EL (cell line): ENCODE measurements at places on chromosomes 2 and 18.

DNA sequence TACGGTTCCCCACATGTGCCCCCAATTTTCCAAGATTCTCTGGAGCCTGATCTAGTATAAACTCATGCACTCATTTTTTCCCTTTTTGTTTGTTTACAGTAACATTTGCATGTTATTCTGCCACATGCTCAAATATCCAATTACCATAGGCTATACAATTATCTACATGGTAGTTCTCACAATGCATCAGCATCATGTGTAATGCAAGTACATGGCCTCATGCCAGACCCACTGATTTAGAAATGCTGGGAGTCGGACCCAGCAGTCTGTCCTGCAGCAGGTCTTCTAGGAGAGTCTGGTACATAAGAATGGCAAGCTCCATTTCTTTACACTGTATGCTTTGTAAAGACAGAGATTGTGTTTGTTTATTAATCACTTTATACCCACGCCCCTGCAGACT is 107.7 kb downstream of the CBLN2 start:
- DNase-seq, result no peak

GRCh38 chr2:60439219-60439974 is 114.1 kb downstream of the BCL11A start:
- no peak for DNase-seq

DNA sequence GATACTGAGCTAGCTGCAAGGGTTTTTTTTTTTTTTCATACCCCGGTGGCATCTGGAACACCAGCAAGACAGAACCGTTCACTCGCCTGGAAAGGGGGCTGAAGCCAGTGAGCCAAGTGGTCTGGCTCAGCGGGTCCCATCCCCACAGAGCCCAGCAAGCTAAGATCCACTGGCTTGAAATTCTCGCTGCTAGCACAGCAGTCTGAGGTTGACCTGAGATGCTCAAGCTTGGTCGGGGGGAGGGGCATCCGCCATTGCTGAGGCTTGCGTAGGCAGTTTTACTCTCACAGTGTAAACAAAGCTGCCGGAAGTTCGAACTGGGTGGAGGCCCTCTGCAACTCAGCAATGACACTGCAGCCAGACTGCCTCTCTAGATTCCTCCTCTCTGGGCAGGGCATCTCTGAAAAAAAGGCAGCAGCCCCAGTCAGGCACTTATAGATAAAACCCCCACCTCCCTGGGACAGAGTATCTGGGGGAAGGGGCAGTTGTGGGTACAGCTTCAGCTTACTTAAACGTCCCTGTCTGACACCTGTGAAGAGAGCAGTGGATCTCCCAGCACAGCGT is 5.1 kb upstream of the MIB1 start:
- peak; percentile 56 for DNase-seq

- no peak for DNase-seq
These were observed 23.9 kb downstream of the HNRNPLL start for GRCh38 chr2:38578832-38579231.

- DNase-seq, result no peak
These were observed 67.0 kb downstream of the GALR1 start for GRCh38 chr18:77316641-77317040.
